ENCODE measurements at places on chromosomes 3 and 15.

DNA sequence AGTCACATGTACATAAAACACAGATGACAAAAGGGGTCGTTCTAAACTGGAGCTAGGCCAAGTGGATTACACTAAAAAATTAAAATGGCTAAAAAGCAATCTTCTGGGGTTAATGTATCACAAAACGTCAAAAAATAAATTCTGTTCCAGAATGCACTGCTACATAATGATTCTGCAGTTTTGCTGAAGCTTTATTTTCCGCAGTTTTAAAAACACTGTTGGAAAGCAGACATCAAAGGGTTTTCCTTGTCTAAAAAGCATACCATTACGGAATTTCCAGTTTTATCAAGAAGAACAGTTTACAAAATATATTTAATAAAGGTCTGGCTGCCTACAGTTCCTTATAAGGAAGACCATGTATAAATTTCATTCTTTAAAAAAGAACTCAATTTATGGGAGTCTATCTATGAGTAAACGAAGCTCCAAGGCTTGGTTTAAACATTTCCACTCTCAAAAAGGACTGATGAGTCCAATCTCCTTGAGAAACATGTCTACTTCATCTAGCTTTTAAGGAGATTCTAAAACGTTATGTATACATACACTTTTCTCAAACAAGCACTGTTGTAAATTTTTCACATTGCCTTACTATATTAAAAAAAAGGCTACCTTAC, 1.3 kb downstream of the DMXL2 start:
- no peak for DNase-seq

GRCh38 chr3:29215948-29216347, 64.9 kb upstream of the RBMS3 start:
- no peak for DNase-seq

GRCh38 chr3:32326795-32327194, 64.9 kb upstream of the CMTM7 start:
- no peak for DNase-seq

- no peak for DNase-seq
Measured at GRCh38 chr3:55607844-55608243, 120.7 kb upstream of the WNT5A start.

DNA sequence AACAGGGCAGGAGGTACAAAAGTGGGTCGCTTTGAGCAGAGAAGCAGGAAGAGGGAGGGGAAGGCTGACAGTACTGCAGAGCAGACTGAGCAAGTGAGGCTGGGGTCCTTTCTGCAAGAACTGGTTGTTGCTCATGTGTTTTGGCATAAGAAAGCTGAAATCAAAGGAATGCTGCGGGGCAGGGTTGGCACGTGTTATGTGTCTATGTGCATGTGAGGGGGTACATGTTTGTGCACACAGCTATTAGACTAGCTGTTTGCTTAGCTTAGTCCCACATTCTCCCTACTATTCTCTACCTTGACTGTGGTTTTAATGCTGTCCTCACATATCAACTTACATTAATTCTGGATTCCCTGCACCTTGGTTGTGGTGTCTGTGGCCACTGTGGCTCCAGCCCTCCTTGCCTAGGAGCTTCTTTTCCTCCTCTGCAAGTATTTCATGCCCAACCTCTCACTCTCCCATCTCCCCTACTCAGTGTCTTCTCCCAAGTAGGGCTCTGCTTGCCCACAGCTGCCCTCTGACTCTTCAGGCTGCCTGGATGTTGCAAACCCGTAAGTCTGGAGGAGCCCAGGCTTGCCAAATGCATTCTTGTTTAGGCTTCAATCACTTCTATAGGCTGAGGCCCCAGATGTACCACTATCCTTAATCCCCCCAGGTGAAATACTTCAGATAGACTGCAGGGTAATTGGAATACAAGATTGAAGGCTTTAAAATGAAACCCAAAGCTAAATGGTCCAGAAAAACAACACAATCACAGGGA, 4.8 kb downstream of the TAGLN3 start:
- DNase-seq: no peak

GRCh38 chr15:97461226-97461625, 499.3 kb upstream of the ARRDC4 start:
- DNase-seq: no peak

DNA sequence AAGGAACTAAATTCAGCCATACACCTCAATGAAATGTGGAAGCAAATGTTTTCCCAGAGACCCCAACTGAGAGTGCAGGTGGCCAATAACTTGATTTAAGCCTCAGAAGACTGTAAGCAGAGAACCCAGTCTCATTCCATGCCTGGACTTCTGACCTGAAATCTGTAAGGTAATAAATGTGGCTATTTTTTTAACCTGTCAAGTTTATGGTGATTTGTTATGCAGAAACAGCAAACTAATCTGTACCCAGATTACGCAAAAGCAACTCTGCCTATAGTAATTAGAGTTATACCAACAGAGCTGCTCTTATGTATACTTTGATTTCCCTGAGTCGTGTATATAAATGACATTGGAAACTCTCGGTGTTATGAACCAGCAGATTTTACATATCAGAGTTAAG, 534.0 kb upstream of the NAALADL2 start:
- DNase-seq: no peak

- DNase-seq: no peak
Measured at GRCh38 chr15:70169147-70169546, 71.4 kb upstream of the TLE3 start.

GRCh38 chr3:161148832-161149475, 43.8 kb upstream of the B3GALNT1 start:
- DNase-seq: peak; percentile 9

- DNase-seq: peak; percentile 19
Measured at GRCh38 chr3:74139648-74140047, 474.8 kb downstream of the CNTN3 start.

DNA sequence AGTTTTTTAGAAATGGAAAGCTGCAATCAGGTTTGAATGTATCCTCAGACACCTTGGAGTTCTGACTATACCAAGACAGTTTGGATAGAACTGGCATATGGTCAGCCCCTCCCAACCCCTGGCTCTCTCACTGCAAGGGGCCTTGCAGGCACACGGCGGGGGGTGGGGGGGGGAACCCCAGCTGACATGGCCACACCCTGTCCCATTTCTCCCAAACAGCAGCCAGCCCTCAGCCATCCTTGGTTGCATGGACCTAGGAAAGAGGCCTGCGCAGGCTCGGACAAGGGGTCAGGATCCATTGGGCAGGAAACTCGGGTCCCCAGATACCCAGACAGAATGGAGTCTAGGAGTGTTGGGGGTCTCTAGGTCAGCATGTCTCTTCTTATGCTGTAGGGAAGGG, 14.5 kb downstream of the CAND2 start:
- no peak for DNase-seq

DNA sequence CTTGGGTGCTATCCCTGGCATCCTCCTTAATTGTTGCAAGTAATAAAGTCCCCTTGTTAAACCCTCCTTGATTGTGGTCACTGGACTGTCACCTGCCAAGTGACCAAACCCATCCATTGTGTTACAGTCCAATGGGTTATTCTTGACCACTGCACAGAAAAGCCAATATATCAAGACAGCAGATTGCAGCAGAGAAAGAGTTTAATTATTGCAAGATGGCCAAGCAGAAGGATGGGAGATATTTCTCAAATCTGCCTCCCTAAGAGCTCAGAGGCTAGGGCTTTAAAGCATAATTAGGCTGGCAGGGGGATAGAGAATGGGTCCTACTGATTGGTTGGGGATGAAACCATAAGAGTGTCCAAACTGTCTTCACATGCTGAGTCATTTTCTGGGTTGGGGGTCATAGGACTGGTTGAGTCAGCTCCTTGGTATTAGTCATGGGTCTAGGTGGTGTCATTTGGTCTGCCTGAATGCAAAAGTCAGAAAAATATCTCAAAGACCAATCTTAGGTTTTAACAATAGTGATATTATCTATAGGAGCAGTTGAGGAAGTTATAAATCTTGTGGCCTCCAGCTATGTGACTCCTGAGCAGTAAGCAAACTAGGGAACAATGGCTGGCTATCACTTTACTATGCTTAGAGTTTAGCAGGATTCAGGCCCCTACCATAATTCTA, 19.1 kb upstream of the XYLB start:
- DNase-seq: peak; percentile 68

DNA sequence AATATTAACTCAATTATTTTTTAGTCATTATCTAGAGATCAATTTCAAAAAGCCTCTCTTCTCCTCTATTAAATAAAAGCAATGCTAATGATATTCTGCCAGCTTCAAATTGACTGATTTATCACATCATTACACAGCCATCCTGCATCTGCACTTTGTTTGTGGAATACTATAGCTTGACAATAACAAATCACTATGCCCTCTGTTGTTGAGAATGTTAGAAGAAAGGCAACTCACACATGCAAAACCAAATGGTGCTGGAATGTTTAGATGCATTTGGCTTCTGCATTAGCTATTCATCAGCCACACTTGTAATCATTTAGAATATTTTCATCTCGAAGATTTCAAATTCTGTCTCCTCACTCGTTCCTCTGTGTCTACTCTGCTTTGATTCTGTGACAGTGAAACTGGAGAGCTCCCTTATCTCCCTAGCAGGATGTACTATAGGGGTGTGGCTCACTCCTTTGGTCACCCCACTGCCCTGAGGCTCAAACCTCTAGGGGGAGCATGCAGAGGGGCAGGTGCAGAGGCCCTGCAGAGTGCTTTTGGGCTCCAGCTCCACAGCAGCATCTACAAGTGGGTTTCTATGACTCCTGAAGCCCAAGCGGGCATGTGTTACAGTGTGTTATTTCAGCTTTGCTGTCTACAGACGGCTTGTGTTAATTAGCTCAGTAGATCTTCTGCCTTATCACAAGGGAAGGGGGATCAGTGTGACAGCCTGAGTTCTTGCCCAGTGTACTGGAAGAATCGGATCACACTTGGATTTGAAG, 454.1 kb upstream of the BCHE start:
- DNase-seq: no peak

GRCh38 chr3:107370907-107371306, 6.3 kb upstream of the CCDC54 start:
- no peak for DNase-seq

DNA sequence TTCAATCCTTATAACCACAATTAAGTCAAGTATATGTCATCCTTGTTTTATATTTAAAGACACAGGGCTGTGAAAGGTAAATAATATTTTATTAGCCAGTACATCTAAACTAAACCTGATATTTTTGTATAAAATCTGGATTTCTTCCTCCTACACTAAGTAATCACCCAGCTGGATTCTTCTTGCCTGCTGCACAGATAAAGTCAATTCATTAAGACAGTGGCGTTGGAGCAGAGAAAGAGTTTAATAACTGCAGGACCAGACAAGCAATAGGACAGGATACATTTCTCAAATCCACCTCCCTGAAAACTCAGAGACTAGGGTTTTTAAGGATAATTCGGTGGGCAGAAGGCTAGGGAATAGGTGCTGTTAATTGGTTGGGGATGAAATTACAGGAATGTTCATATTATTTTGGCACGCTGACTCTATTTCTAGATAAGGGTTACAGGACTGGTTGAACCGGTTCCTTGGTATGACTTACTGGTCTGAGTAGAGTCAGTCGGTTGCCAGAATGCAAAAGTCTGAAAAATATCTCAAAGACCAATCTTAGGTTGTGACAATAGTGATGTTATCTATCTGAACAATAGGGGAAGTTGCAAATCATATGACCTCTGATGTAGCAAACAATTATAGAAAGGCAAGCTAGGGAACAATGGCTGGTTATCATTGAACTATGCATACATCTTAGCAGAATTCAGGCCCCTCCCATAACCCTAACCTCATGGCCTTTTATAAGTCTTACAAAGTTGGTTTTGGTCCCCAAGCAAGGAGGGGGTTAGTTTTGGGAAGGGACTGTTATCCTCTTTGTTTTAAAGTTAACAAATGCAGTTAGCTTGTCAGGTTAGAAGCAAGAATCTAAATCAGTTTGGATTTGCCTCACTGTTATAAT, 244.8 kb downstream of the ALCAM start:
- DNase-seq: no peak

DNA sequence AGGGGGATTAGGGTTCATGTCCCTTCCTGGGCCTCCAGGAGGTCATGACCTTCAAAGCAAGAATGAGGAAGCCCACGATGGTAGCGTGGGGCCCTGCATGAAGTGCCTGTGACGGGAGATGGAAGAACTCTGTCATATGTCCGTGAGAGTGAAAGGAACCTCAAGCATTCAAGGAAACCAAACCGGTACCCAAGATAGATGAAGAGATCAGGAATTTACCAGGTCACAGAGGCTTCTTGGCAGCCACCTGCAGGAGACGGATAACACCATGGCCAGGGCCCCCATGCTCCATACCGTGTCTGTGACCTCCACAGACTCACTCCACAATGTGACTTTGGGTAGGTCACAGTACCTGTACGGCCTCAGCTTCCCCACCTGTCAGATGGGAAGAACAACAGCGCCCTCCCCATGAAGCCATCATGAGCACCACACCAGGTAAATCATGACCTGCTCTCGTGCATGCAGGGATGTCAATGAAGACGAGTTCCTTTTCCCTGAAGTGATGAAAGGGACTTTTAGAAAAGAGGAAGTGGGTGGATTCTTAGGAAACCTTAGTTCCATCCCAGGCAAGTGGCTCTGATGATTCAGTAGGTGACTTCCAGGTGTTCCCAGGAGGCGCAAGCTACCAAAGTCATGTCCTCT, 23.3 kb upstream of the CYP11A1 start:
- DNase-seq: no peak

DNA sequence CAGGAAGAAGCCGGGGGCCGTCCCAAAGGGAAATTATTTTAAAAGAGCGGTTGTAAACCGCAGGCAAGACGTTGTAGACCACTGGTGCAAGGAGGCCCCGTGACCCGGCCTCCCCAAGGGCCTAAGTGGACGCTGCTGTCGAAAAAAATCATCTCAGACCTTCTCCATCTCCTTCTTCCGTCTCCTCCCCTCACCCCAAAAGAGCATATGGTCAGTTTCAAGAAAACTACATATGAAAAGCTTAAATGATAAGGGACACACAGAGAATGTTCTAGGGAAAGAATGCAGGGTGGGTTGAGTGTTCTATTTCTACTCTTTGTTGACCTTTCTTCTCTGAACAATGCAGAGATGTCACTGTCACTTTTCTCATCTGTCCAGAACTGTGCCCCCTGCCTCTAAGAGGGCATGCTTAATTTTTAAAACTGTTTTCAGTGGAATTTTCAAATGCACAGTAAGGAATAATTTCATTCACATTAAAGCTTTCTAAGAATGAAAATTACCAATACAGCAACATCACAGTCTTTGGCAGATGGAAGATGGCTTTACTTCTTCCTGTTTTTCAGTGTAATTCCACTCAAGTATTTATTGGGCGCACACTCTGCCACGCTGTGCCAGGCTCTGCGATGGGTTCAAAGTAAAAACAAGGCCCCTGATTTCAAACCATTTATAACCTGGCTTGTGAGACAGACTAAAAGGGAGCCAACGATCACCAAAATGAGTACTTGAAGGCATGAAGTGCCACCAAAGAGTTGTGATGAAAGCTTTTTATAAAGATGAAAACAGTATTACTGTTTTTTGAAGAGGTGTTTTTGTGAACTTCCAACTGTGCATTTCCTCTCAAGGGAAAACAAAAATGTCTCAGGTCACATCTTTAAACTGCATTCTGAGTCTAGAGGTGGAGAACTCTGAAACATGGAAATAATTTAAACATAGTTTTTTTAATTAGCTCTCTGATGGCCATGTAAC, 891 bp upstream of the TOP2B start:
- DNase-seq: no peak

GRCh38 chr15:101374326-101374725, 79.3 kb upstream of the SNRPA1 start:
- no peak for DNase-seq

- peak; percentile 70 for DNase-seq
Measured at GRCh38 chr3:195160257-195160898, 110.6 kb downstream of the XXYLT1 start.

- no peak for DNase-seq
Measured at GRCh38 chr3:95350049-95350448, 1287.2 kb downstream of the NSUN3 start.

- DNase-seq: no peak
Measured at GRCh38 chr15:24877174-24877573, 77.6 kb upstream of the SNRPN start.

- peak; percentile 92 for DNase-seq
Measured at GRCh38 chr3:47113669-47114365, 50.1 kb downstream of the SETD2 start.

Data from fibroblast of skin of right quadriceps (primary cell).